ENCODE measurements at places on chromosomes 7 and 10. TPM values are rescaled to one million over a fixed set of nuclear protein-coding genes. Genes with fewer than 3 reads are reported as not detected.

Gene CCDC7
- 1.0 TPM for total RNA-seq

Gene PALS2
- 41.3 TPM for total RNA-seq

Gene TMEM225B
- total RNA-seq: 0.76 TPM

Gene AGAP5
- total RNA-seq: 3.5 TPM

Gene RELN
- total RNA-seq: not detected

Gene ALOX5
- total RNA-seq: 0.20 TPM
